H9 (cell line): ENCODE measurements at places on chromosomes 4 and X.

- no peak for DNase-seq
Observed at GRCh38 chr4:113837397-113837796, 75.9 kb upstream of the CAMK2D start.

GRCh38 chrX:15855568-15856221, 1.1 kb upstream of the AP1S2 start:
- DNase-seq: no peak

DNA sequence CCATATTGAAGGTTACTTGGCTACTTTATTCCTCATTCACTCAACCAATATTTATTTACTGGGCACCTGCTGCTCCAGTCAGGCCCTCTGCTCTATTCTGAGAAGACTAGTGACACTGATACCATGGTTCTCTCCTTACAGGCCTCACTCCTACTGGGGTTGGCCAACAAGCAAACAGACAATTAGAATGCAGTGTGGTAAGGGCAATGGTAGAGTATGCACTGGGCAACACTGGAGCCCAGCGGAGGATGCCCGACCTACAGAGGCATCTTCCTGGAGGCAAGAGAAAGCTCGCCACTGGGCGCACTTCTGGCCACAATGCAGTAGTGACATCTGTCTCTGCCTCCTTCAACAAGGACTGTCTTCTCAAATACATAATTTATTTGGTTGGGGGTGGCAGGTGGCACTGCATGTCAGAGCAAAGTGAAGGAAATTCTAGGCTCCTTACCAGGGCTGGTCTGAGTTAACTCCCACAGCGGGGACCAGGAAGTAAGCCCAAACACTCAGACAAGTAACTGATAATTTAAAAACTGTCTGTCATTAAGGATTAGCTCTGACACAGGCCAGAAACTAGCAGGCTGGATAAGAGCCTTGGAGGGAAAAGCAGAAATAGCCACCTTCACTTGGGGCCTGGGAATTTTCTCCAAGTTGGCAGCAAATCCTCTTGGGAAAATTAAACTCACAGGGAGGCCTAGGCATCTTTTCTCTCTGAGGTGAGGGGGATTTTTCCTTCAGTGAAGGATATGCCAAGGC, 150.7 kb upstream of the EOLA2 start:
- DNase-seq: no peak

GRCh38 chrX:66410806-66411205, 228.1 kb downstream of the EDA2R start:
- DNase-seq: no peak

GRCh38 chr4:42617030-42617429, 39.9 kb downstream of the ATP8A1 start:
- DNase-seq: no peak
